ENCODE measurements at places on chromosomes 4 and X. TPM values are rescaled to one million over a fixed set of nuclear protein-coding genes. Genes with fewer than 3 reads are reported as not detected.

- no peak for DNase-seq
Measured at GRCh38 chr4:139599594-139600374, 43.8 kb upstream of the SETD7 start.

DNA sequence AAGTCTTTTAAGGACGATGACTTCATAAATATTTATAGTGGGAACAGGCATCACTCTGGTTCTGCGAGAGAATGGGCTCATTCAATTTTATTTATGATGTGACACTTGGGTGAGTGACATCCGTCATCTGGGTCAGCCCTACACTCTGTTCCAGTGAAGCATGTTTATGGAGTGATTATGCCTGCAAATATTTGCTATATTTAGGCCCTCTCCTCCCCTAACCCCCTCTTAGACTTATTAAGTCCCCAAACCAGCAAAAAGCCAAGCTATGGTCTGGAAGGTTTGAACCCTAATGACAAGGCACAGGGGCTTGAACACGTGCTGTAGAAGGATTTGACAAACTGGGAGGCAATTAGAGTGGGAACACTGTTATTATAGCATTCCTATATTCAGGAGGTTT lies 55.9 kb downstream of the C4orf51 start:
- no peak for DNase-seq

DNA sequence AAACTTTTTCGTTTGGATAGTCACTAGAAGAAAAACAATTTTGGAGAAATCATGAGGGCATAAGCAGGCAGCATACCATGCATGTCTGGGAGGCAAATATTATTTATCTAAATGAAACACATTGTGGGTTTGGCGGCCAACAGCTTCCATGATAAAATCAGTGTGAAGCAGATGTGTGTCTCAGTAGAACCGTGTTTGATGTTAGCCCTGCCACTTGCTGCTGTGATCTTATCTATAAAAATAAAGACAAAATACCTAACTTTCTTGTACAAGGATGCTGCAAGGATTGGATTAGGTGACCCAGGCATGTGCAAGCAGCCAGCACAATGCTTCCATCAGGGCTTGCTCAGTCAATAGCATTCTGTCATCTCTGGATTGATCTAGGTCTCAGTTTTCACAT lies 341.4 kb downstream of the PACRGL start:
- no peak for DNase-seq

- DNase-seq = no peak
Measured at GRCh38 chr4:66640233-66640990, 904.9 kb downstream of the CENPC start.

GRCh38 chr4:1720163-1720983 lies 750 bp downstream of the TMEM129 start:
- DNase-seq = peak; percentile 38

- DNase-seq = no peak
Measured at GRCh38 chrX:125577479-125577878, 257.8 kb downstream of the TEX13C start.

DNA sequence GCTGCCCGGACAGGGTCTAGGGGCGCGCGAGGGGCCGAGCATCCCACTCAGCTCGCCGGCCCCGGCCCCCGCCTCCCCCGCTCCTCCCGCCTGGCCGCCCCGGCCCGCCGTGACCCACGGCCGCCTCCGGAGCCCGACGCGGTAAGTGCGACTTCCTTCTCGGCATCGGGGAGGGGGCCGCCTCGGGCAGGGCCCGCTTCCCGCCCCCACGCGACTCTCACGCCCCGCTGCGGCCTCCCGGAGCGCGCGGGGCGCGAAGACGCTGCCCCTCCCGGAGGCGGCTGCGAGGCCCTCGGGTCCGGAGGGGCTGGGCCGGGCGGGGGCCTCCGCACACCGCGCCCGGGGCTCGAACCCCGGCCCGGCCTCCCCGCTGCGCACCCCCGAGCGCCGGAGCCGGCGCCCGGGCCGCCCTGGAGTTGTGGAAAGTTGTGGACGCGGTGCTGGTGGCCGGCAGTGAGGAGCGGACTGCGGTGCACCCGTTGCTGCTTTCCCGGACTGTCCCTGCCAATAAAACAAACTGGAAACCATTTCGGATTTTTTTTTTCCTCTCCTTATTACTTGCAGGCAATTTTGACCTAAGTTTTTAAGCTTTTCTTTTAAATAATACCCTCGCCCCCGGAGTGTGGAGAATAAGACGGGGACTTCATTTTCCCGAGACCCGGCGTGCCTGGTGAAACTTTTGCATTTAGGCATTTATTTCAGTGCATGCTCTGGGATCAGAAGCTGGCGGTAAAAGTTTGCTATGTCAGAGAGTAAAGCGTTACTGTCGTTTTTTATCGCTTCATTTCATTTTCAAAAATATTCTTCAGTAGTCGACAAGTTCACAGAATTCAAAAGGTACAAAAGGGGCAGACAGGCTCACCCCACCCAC lies 13.0 kb upstream of the TMEM156 start:
- peak; percentile 48 for DNase-seq

GRCh38 chr4:108941904-108942430 lies 179.1 kb upstream of the ETNPPL start:
- no peak for DNase-seq

GRCh38 chr4:70629469-70630090 lies 1.0 kb downstream of the ENAM start:
- no peak for DNase-seq

- DNase-seq = no peak
Measured at GRCh38 chr4:95256108-95256835, 292.5 kb downstream of the UNC5C start.

GRCh38 chrX:143500751-143501150 lies 16.5 kb downstream of the SPANXN3 start:
- no peak for DNase-seq

DNA sequence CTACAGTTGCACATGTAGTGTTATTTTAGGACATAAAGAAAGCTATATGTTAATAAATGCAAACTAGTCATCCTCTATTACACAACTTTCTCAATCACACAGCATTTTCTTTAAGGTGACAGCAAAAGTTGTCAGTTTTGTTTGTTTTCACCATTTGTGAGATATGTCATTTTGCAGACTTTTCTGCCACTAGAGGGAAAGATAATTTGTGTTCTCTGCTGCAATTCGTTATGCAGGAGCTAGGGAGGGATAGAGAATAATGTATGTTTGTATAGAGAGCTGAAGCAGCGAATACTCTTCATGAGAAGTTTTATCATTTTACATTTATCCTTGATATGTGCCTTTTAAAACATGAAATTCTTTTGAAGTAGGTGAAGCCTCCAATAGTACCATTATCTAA lies 670.6 kb upstream of the ATOH1 start:
- DNase-seq = no peak

DNA sequence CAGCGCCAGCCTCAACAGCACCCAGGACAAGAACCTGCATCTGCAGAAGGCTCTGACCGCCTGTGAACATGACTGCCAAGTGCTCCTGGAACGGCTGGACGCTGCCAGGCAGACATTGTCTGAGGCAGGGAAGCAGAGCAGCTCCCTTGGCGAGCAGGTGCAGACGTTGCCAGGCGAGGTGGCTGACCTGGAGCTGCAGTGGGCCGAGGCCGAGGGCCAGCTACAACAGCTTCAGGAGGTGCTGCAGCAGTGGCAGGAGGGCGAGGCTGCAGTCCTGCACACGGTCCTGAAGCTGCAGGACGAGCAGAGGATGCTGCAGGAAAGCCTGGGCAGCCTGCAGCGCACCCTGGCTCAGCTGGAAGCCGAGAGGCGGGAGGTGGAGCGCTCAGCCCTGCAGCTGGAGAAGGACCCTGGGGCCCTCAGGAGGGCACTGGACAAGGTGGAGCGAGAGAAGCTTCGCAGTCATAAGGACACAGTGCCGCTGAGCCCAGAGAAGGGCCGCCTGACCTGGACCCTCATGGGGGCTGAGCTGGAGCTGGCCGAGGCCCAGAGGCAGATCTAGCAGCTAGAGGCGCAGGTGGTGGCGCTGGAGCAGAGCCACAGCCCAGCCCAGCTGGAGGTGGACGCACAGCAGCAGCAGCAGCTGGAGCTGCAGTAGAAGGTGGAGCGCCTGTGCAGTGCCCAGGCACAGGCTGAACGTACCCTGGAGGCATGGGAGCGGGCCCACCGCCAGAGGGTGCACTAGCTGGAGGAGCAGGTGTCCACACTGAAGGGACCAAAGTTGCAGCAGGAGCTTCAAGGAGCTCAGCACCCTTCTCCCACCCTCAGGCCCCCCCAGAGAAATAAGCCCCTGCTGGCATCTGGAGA lies 16.4 kb downstream of the SMIM10L2A start:
- DNase-seq = no peak

DNA sequence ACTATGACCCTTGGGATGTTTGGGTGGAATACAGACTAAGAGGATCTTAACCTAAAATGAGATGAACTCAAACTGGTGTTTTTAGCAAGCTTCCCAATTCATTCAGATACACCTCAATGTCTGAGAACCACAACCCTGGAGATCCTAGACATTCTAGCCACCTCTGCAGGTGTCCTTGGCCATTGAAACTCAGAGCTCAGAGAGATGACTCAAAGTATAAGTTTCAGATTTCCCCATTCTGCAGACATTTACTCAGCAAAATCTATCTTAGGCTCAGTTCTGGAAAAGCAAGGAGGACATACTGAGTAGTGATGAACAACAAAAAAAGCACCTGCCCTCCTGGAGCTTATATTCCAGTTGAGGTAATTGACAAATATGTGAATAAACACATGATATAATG lies 47.8 kb downstream of the COMMD8 start:
- DNase-seq = no peak

DNA sequence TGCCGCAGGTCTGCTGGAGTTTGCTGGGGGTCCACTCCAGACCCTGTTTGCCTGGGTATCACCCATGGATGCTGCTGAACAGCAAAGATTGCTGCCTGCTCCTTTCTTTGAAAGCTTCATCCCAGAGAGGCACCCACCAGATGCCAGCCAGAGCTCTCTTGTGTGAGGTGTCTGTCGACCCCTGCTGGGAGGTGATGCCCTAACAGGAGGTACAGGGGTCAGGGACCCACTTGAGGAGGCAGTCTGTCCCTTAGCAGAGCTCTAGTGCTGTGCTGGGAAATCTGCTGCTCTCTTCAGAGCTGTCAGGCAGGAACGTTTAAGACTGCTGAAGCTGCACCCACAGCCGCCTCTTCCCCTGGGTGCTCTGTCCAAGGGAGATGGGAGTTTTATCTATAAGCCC lies 162.7 kb downstream of the NAF1 start:
- DNase-seq = no peak

- DNase-seq = no peak
Measured at GRCh38 chr4:55116450-55116849, 8.9 kb downstream of the KDR start.

DNA sequence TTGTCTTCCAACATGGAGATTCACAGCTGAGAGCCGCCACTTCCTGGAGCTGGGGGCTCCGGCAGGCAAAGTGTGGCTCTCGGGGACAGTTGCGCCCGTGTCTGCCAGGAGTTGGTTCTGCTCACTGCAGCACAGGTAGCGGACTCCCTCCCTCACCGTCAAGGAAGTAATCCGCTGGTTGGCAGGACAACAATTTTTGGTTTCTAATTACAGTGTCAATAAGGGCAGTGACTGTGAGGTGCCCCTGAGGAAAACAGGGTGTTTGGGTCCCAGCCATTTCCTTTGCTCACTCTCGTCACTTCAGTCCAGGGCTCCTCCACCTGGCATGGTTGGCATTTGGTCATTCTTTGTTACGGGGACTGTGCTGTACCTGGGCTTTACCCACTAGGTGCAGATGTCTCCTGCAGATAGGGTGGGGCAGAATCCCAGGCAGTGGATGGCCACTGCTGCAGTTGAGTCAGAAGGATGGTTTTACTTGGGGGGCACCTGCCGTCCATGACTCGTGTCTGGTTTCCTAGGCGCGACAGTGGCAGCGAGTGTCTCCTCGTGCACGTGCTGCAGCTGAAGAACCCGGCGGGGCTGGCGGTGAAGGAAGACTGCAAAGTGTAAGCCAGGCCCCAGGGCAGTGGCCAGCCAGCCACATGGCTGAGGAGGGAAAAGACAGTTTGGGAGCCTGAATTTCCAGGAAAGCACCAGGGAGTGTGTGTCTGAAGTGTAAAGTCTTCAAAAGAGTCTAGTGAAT lies 32.1 kb upstream of the CLCN4 start:
- DNase-seq = no peak

- DNase-seq = no peak
Measured at GRCh38 chr4:138105331-138105730, 136.8 kb downstream of the SLC7A11 start.

GRCh38 chr4:26178854-26179253 lies 142.0 kb upstream of the RBPJ start:
- DNase-seq = no peak

DNA sequence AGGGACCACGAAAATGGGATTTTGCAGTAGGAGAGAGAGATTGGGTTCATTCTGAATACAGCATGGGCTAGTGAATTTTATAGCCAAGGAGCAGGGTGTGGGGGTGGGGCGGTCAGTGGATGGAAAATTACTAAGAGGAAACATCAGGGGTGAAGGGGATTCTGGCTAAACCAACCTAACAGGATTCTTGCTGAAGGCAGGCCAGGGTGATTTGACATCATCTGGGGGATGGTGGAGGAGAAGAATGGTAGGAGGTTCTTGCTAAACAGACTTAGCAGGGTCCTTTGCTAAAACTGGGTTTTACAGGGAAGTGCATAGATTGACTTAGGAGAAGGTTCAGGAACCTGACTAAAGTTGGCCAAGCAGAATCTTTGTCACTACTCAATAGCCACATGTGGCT lies 91.9 kb downstream of the DNAAF6 start:
- no peak for DNase-seq

GRCh38 chr4:4377191-4377590 lies 9.7 kb upstream of the NSG1 start:
- DNase-seq = no peak

DNA sequence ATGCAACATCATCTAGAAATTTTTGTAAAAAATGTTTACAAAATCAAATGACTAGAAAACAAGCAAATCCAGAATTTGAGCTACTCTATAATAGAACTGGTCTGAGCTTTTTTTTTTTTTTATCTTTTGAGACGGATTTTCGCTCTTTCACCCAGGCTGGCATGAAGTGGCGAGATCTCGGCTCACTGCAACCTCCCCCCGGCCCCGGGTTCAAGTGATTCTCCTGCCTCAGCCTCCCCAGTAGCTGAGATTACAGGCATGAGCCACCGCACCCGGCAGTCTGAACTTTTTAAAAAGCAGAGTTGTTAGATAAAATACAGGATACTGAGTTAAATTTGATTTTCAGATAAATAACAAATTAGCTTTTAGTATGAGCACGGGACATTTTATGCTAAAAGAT lies 11.0 kb downstream of the SPP1 start:
- DNase-seq = peak; percentile 27

DNA sequence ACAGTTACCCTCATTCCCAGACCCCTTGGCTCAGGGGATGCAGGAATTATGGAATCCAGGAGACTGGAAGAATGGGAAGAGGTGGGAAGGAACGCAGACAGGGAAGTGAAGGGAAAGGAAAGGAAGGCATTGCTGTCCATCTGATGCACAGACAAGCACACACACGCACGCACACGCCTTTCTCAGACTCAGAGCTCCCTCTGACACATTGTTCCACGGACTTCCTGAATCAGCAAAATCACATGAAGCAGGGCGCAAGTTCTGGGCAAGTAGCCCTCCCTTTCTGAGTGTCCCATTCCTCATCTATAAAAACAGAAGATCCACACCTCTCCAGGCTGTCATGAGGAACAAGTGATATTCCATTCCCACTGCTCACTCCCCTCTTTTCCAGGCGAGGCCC lies 13.2 kb downstream of the IQSEC2 start:
- no peak for DNase-seq

Gene RPS6KA6
- polyA plus RNA-seq = 9.0 TPM

Gene GPRASP1
- 21.1 TPM for polyA plus RNA-seq

Gene IGSF1
- 21.7 TPM for polyA plus RNA-seq

Gene CENPVL1
- not detected for polyA plus RNA-seq

Gene RNF150
- polyA plus RNA-seq = 13.6 TPM
